ENCODE measurements at places on chromosomes 1 and 21. TPM values are rescaled to one million over a fixed set of nuclear protein-coding genes. Genes with fewer than 3 reads are reported as not detected.

Gene WDR64
- total RNA-seq = not detected

Gene CELA2A
- not detected for total RNA-seq

Gene TAS1R1
- total RNA-seq = 0.04 TPM

Gene OR2T11
- total RNA-seq = not detected

Gene MAP3K7CL
- total RNA-seq = not detected

Gene KRTAP21-2
- total RNA-seq = not detected

Gene IL12RB2
- total RNA-seq = not detected

Gene DYNLT5
- total RNA-seq = not detected

Gene EXTL1
- 12.3 TPM for total RNA-seq

Gene STYXL2
- 0.08 TPM for total RNA-seq

Gene HES3
- not detected for total RNA-seq

Gene CELA3A
- total RNA-seq = not detected

Gene S100A13
- total RNA-seq = 583 TPM

Gene IVL
- 0.08 TPM for total RNA-seq

Gene CD1B
- total RNA-seq = not detected

Gene LCE2C
- total RNA-seq = not detected

Gene C21orf58
- 14.3 TPM for total RNA-seq

Gene DCAF8
- total RNA-seq = 133 TPM
